ENCODE measurements at places on chromosomes 2 and 18.

GRCh38 chr2:26581991-26582842 is 58.9 kb downstream of the CIB4 start:
- no peak for DNase-seq

GRCh38 chr2:135037831-135038230 is 9.4 kb downstream of the MAP3K19 start:
- DNase-seq: no peak

DNA sequence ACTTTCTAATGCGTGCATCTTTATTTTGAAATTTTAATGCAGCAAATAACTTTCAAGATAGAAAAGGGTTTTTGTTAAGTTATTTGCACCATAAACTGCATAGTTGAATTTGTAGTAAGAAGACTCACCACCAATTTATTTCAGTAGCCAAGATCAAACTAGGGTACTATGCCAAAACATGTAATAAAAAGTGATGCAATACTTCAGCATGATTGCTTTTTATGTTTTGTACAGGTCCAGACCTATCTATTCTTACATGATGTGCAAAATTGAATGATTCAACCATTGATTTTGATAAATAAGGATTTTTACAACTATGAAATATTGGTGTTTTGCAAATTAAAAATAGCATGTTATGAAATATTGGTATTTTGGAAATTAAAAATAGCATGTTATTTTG is 26.7 kb downstream of the AGPS start:
- DNase-seq: no peak

DNA sequence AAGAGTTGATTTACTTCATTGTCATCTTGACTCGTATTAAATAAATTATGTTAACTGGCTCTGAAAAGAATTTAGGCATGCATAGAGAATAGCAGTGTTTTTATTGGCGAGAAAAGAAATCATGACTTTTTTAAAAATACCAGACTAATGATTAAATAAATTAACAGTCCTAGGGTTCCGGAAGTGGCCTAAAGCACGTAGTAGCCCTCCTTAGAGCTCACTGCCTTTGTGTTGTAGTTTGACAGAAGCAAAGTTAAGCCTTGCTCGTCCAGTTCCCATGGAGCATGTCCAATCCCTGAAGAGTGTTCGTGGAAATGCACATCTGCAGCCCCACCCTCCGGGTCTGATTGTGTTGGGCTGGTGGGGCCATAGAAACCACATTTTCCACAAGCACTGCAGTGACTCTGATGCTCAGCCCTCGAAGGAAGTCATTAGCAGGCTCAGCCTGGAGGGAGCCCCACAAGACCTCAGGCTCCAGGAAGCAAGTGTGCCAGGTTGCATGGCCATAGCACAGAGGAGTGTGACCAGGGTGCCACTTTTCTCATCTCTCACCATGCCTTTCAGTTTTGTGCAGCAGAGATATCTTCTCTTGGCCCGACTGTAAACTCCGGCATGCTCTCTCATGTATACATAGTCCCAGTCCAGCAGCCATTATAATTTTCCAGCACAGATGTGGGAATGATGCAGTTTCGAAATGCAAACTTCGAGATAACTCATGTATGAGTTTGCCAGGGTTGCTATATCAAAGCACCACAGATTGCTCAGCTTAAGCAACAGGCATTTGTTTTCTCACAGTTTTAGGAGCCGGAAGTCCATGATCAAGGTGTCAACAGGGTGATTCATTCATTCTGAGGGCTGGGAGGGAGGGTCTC is 188.6 kb upstream of the SH3BP4 start:
- no peak for DNase-seq
